ENCODE measurements at places on chromosomes 11 and 22.

DNA sequence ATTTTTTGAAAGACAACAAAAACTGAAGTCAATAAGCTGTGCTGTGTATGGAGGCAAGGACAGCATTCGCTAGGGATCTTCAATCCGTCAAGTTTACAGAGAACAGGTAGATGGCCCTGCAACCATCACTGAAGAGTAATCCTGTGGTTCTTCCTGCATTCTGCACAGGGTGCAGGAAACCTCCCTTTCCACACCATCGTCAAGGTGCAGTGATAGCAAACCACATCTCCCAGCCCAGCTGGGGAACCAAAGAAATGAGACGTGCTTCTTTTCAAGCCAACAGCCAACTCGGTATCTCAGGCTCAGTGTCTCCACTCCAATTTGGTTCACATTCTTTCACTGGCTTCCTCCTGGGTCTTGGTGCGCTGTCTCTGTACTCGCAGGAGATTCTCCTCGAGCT lies 814.5 kb downstream of the OPCML start:
- no peak for DNase-seq

GRCh38 chr11:30772908-30773307 lies 186.8 kb upstream of the MPPED2 start:
- DNase-seq, result no peak

GRCh38 chr11:7826324-7826723 lies 29.6 kb upstream of the OR5P2 start:
- DNase-seq, result no peak

DNA sequence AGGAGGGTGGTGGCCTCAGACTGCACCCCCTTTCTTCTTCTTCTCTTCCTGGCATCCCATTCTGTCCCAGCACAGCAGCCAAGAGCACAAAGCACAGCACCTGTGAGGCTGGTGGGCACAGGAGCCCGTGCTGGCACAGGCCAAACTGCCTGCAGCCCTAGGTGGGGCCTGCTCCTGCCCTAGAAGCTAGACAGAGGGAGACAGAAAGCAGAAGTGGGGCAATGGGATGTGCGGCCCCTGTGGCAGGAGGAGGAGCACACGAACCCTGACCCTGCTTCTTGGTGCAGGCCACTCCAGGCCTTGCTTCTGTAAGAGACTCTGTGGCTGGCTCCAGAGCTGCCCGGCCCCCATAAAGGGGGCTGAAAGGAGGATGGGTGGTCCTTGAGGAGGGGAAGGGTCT lies 3.9 kb upstream of the PTS start:
- DNase-seq, result no peak

DNA sequence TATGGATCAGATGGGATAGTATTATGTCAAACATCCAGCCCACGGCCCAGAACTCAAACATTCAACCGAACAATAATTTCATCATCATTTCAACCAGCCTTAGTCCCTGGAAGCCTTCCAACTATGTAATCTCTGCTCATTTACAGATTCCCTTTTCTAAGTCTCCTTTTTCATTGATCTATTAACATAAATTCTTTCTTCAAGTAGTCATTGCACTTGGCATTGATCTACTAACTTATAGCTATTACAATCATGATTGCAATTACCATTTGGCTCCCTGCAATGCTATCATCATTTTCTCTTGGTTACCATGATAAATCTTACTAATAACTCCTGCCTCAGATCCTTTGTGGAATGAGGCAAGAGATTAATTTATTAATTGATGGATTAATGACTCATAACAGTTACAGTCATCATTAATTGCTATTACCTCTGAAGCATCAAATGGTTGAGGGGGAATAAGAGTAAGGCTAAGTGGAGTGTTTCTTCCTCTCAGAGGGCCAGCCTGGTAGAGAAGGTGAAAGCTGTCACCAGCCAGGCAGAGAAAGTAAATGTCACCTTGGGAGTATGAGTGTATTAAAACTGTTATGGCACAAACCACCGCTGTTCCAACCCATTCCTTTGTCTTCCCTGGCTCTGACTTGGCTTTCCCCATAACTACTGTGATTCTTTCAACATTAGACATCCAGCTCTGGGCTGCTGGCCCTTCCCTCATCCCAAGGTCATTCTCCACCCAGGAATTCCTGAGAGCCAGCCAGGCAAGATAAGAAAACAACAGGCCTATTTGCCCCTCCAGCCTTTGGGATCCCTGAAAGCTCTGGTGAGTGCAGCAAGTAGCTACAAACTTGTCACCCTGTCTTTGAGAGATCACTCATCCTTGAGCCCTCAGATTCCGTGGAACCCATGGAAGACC lies 174.7 kb downstream of the RRAS2 start:
- DNase-seq, result no peak

GRCh38 chr11:6440906-6441358 lies at the start of gene HPX:
Gene HPX (minus strand): TSS chr11:6440987. CDS start chr11:6440963, 24 bp downstream.
- DNase-seq, result no peak

DNA sequence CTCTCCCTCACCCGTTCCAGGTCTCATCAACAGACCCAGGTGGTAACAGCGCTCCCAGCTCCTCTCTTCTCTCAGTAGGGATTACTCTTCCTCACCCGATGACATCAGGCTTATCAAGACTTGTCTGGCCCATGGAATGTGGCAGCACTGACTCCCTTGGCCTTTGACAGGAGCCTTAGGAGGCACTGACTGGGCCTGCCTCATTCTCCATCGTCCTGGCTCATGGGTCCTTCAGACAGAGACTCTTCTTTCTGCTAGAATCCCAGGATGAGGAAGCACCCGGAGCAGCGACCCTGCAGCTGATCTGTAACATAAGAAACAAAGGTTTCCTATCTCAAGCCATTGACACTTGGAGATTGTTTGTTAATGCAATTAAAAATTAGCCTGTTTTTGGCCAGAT lies 1063.6 kb downstream of the TBC1D22A start:
- DNase-seq, result no peak

GRCh38 chr11:107018219-107018901 lies at the start of gene GUCY1A2:
Gene GUCY1A2 (minus strand): TSS chr11:107018476. CDS start chr11:107018055, 421 bp downstream.
- DNase-seq, result no peak

DNA sequence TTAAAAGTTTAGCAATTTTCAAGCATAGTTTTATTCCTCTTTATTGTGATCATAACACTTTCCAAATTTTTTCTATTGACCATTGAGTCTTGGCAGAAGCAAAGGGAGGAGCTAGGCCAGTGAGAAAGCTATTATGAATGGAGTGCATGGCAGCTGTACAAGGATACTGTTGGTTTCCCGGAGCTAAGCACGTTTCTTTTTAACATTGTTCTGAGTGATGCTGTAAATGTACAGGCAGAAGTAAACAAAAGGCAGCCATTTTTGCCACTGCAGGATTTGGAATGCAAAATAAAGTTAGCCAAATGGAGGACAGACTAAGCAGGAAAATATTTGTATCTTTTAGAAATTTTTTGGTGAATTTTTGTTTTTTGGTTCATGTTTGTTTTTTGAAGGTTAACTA lies 16.2 kb downstream of the CBL start:
- DNase-seq, result no peak

DNA sequence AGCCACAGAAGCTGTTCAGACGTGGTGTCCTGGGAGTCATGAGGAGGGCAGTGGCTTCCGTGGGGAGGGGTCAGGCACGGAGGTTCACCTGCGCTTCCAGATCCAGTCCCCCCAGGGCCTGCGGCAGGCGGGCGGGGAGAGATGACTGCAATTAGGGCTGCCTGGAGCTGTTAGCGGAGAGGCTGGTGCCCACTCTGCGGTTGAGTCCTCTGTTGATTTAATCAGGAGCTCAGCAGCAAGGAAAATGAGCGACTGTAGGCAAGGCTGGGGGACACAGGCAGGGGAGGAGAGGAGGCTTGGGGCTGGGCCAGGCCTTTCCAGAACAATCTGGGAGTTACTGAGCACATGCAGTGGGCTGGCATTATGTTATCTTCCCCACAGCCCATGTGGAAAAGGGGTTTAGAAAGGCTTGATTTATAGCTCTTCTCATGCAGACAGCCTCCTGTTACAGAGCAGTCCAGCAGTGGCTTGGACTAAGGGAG lies 13.1 kb downstream of the PLCB3 start:
- DNase-seq, result no peak

DNA sequence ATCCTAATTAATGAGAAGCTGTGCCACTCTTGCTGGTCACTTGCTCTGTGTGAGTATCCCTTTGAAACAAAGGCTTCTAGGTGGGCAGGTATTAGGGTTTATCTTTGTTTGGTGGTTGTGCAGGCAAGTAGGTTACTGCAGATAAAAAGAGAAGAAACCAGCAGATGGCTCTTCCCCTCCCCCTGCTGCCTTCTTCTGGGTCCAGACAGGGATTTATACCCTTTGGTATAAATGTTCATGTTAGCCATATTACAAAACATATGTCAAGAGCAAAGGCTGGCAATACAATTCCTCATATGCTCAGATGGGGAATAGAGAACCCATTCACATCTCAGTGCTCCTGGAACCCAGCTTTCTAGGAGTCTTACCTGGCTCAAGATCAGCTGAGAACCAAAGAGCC lies 109.9 kb downstream of the NAV2 start:
- peak; percentile 71 for DNase-seq

DNA sequence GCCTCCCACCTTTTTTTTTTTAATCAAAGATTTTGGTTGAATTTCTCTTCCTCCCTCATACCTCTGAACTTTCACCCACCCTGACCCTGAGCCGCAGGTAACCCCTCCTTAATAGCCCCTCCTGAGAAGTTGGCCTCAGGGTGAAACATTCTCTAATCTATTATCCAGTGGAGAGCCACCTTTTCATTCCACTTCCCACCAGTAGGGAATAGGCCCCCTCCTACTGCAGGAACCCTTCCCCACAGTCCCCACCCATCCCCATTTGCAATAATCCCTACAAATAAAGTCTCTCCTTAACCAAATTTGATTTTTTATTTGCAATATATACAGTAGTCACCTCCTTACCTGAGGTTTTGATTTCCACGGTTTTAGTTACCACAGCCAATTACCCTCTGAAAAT lies 2.1 kb upstream of the SLC35F2 start:
- no peak for DNase-seq

DNA sequence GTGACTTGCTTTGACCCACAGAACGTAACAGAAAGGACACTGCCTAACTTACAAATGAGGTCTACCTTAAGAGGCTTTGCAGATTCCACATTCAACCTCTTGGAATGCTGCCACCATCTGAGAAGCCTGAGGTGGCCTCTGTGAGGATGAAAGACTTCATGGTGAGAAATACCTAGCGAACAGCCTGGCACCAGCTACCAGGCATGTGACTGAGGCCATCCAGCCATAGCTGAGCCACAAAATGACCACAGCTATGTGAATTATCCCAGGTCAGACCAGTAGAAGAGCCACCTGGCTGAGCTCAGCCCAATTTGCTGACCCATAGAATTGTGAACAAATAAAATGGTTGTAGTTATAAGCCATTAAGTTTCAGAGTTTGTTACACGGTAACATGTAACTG lies 37.5 kb downstream of the PPARA start:
- DNase-seq, result no peak

DNA sequence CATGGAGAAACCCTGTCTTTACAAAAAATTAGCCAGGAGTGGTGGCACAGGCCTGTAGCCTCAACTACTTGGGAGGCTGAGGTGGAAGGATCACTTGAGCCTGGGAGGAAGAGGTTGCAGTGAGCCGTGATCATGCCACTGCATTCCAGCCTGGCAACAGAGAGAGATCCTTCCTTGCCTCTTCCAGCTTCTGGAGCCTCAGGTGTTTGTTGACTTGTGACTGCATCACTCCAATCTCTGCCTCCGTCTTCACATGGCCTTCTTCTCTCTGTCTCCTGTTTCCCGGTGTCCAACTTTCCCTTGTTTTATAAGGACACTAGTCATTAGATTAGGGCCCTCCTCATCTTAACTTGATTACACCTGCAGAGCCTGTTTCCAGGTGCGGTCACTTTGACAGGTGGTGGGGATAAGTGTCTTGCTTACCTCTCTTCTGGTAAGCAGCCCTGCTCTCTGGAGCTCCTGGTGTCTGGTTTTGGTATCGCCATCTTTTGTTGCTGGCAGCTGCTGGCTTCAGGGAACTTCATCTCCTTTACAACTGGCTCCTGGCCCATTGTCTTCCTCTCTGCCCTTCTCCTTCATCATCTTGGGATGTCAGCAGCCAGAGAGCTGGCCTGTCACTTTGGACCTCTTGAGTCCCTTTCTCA lies 8.2 kb upstream of the USP2 start:
- DNase-seq, result no peak

DNA sequence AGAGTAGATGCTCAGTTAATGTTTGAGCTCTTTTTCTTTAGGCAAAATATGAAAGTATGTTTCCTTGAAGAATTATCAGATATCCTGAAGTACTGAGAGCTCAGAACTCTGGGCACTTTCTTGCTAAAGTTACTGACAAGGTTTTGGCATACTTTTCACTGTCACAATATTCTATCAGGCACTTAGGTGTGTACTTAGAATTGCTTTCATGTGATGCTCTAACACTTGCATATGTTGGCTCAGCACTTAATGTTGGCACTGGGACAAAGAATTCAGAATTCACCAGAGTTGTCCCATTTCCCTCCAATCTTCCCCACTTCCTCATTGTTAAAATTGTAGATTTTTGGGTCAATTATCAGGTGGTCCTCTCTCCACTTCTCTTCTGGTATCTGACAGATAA lies 5.0 kb downstream of the MMP20 start:
- no peak for DNase-seq

DNA sequence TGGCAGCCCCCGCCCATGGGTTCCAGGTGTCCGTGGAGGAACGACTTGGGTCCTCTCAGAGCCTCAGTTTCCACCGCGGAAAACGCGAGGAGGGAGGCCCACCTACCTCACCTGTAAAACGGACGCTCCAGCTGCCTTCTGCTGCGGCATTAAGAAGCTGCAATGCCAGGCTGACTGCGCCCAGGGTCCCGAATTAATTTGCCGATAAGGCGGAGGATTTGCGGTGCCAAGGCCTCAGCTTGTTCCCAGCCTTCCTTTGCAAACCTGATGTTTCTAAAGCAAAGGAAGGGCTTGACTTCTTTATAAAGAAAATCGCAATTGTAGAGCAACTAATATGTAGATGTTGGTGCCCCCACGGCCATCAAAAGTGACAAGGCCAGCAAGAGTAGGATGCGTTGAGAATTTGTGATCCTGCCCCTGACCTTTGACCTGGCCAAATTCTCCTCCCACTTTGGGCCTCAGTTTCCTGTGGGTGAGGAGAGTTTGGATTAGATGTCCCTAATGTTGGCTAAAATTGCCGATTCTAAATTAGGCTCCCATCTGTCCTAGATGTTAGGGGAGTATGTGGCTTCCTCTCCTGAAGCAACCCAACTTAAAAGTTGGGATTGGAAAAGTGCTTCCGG lies 849 bp upstream of the TCF20 start:
- no peak for DNase-seq

DNA sequence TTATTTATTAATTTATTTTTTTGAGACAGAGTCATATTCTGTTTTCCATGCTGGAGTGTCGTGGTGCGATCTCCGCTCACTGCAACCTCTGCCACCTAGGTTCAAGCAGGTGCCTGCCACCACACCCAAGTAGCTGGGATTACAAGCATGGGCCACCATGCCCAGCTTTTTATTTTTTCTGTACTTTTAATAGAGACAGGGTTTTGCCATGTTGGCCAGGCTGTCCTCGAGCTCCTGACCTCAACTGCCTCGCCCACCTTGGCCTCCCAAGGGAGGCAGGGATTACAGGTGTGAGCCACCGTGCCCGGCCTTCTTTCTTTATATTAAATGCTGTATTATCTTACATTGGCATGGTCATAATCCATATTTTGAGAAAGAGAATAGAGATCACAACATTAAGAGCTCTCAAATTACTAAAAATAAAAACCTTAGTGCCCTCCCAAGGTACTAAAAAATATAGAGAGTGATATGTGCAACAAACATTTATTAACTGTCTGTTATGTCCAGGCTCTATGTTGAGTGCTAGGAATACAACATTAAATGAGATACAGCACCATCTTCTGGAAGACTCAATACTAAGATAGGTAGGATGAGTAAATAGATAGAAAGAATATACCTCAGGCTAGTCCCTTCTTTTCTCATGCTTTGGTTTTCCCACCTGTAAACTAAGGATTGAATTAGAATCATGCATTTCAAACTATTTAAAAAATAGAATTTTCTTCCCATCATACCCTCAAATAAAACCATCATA lies 84.1 kb downstream of the BBOX1 start:
- DNase-seq, result no peak

Measured in NCI-H524 treated with DMSO at 0.1 percent for 48 hours (cell line).